ENCODE measurements at places on chromosomes 11 and 22.
A peak's percentile ranks its signal among the peaks of the same experiment; 100 is the strongest.

GRCh38 chr22:17734187-17734586, 40.1 kb downstream of the BID start:
- DNase-seq = no peak

DNA sequence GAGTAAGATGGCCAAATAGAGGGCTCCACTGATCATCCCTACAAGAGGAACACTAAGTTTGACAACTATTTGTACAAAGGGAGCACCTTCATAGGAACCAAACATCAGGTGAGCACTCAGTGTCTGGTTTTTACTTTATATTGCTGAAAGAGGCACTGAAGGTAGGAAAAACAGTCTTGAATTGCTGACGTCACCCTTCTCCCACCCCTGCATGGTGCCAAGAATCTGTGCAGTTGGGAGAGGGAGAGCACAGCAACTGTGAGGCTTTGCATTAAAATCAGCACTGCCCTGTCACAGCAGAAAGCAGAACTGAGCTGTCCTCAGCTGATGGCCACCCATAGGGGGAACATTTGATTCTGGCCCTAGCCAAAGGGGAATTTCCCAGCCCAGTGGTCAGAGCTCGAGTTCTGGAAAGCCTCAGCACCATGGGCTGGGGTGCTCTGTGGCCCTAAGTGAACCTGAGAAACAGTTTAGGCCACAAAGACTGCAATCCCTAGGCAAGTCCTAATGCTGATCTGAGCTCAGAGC, 37.9 kb downstream of the PIWIL3 start:
- DNase-seq = no peak

GRCh38 chr22:36383110-36383581, 4.6 kb downstream of the MYH9 start:
- DNase-seq = no peak

DNA sequence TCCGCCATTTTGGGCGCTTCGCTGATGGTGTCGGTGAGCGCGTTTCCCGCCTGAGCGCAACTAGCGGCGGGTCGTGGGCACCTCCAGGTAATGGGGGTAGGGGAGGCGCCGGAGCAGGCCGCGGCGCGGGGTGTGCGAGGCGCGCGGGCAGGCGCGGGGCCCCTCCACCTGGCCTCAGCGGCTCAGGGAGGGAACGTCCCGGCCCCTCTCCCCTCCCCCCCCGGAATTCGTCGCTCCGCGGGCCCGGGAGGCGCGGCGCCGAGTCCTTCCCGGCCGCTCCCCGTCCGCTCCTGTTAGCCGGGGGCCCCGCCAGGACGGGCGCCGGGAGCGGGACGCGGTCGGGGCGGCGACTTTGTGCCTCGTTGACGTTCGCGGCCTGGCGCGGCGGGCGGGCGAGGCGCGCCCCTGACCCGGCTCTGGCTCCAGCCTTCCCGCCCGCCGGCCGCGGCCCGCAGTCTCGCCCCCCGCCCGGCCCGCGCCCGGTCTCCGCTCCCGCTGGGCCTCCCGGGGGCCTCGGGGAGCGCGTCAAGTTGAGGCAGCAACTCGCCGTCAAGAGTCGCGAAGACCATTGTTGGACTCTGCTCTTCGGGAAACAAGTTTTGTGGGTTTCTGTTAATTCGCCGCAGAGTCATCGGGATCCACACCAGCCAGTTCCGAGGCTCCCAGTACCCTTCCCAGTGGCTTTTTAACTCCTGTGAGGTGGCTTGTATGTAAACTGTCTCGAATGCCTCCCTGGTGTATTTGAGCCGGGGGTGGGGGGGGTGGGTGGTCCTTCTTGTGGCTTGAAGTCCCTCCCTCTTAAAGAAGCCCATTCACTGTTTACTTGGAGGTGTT, at the start of gene PPP6R3:
TSS of gene PPP6R3 (plus strand) at position 12 of the 834 bp plus-strand sequence. CDS start 76,913 bp downstream, outside the sequence.
- peak; percentile 29 for DNase-seq
